GM19239 (cell line): ENCODE measurements at places on chromosomes 7 and 10.

GRCh38 chr7:34928052-34928451 is 109.2 kb downstream of the DPY19L1 start:
- DNase-seq: no peak

DNA sequence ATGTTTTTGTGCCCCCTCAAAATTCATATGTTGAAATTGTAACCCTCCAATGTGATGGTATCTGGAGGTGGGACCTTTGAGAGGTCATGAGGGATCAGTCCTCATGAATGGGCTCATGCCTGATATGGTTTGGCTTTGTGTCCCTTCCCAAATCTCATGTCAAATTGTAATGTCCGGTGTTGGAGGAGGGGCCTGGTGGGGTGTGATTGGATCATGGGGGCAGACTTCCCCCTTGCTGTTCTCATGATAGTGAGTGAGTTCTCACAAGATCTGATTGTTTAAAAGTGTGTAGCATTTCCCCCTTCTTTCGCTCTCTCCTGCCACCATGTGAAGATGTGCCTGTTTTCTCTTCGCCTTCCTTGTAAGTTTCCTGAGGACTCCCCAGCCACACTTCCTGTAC is 53.4 kb downstream of the TLL2 start:
- DNase-seq: no peak

GRCh38 chr7:47329320-47329926 is 252.5 kb downstream of the TNS3 start:
- DNase-seq: no peak

DNA sequence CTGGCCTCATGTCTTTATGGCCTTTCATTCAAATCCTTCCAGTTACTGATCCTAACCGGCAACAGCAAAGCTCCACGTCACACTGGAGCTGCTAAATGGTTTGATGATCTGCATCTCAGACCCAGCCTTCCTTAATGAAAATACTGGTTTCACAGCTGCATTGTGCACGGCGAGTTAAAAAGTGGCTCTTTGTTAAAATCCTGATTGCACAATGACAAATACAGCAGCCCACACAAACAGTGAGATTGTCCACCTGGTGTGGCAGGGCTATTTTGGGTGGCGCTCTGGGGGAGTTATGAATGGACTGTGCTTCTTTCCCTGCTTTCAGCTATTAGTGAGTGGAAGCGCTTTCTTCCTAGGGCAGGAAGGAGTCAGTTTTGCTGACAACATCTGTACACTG is 63.4 kb upstream of the C1QL3 start:
- DNase-seq: no peak

DNA sequence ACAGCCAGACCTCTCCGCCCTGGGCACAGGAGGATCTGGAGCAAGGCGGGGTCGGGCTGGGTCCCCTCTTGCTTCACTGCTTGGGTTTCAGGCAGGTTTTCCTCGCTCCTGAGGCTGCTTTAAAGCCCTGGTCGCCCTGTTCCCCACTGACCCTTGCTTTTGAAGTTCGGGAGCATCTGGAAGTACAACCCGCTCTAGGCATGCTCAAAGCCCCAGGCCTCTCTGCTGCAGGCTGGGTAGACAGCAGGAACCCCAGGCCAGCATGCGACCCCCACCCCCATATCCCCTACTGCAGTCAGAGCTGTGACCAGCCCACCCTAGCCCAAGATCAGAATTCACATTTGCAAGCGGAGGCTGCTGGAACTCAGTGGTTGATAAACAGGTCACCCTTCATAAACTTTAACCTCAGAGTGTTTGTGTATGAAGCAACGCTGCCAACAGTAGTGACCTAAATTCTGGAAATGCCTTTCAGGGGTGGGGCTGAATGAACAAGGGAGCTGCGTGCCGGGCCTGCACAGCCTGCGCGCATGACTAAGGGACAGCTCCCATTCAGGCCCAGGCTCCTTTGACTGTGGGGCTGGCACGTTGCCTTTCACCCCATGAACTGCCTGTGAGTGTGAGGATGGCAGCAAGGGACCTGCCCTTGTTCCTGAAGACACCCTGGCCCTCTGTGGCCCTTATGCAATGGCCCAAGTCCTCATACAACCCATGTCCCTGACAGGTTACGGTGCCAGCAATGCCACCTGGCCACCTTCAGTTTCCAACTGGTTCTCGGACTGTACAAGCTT is 52.5 kb downstream of the PROSER2 start:
- no peak for DNase-seq

DNA sequence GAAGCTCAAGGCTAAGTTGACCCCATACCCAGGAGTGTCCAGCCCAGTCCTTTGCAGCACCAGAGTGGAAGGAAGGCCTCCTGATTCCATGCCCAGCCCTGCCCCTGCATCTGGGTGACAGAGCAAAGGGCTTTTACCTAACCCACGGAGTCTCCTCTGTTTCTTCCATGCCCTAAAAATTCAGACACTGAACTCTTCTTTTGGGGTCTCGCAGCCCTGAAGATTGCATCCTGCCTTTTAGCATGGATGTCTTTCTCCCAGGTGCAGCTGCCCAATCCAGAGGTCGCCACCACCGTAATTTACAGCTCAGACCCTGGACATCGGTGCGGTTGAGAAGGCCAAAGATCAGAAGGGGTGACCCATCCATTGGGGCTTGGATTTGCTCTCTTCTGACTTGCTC is 50.8 kb downstream of the CXCL12 start:
- DNase-seq: no peak

DNA sequence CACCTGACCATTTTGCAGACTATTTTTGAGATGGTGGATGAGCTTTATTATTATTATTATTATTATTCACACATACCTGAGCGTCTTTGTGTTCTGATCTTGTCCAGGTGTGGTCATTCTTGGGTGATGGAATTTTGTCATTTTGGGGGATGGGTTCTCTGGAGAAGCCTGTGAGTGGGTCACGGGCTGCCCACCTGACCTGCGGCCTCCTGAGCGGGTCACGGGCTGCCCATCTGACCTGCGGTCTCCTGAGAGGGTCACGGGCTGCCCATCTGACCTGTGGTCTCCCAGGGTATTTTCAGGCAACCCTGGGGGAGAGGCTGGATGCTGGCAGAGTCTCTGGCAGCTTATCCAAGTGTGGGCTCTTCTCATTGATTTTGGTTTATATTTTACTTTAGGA is 7.3 kb downstream of the SCART1 start:
- DNase-seq: no peak

DNA sequence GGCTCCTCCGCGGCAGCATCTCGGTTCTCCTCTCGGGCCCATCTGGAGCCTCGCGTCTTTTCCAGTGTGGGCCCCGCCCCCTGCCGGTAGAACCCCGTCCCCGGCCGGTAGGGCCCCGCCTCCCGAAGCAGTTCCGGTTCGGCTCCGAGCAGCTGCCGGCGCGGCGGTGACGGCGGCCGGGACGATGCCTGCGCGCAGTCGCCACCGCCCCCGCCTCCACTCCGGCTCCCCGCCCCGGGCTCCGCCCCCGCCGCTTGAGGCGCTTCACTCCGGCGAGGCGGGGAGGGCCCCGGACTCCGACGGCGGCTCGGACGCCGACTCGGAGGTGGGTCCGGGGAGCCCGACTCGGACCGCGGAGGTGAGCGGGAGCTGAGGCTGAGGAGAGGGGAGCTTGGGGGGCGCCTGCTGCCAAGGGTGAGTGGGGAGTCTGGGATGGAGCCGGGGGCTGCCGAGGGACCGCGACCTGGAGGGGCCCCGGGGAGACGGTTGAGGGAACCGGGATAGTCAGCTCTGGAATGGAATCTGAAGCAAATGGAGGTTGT is at the start of gene SAMD8:
Gene SAMD8 (plus strand): TSS at position 292 of the 542 bp plus-strand sequence. CDS start 38,873 bp downstream, outside the sequence.
- peak; percentile 98 for DNase-seq

DNA sequence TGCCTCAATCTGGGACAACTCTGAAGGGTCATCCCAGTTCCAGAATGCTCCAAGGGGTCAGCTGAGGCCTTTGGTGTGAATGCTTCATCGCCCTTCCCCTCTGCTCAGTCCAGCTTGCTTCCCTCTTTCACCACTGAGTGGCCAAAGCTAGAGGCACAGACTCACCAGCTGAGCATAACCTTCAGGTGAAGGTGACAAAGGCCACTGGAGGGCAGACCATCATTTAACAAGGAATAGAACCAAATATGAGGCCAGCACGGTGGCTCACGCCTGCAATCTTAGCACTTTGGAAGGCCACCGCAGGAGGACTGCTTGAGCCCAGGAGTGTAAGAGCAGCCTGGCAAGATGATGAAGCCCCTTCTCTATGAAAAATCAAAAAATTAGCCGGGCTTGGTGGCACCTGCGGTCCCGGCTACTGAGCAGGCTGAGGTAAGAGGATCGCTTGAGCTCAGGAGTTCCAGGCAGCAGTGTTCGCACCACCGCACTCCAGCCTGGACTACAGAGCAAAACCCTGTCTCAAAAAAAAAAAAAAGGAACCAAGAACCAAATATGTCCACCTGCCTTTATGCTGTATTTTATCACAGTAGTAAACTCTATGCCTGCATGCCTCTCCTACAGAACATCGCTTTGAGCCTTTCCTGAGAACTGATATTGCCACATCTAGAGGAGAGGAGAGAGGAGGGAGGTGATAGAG is 13.4 kb downstream of the PRKAG2 start:
- DNase-seq: no peak

DNA sequence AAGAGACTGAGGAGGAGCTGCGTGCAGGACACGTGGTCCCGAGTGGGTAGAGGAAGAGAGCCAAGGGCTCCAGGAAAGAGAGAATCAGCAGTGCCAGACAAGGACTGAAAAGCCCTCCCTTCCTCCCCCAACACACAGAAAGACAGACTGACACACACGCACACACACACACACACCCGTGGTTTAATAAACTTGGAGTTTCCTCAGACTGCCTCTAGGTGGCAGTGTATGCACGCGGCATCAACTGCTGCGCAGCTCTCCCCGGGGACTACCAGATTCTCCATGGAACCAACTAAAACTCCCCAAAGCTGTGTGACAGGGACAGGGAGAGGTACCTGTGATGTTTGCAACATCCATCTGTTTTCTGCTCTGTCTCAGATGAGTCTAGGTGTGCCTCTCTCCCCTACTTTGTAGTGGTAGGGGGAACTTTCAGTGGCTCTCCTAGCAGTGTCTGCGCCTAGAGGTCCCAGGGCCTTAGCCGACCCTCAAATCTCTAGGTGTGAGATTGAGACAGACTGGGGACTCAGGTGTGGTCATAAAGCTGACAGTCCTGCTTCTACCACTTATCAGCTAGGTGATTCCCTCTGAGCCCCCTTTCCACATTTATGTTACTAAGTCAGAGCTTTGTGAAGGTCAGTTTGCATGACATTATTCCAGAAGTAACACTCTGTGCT is 9.3 kb upstream of the TSPAN14 start:
- peak; percentile 37 for DNase-seq

DNA sequence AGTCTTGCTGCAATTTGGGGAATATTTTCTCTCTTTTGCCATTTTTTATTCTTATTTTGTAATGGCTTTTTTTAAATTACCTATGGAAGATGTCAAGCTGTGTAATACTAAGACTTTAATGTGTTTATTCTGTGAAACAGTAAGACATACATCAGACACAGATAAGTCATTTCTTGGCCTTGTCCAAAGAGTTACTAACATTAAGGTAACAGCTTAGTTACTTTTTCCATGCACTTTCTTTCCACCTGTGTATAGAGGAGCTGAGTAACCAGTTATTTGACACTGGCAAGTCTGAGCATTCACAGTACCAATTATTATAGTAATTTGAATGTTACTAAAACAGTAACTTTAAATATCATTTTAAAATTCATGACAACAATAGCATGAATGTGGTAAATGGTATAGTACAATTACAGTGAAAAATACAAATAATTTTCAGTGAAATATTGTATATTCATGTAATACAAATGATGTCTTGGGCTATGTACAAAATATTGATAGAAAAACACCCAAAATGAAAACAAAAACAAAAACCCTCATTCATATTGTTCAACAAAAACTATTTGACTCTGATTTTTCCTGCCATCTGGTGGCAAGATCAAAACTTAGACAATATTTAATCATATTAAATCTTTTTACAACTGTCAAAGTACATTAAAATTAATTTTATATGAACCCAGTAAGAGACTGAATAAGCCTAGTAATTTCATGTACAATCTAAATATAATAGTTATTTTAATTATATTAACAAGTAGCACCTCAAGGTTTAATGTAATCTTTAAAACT is 259.8 kb upstream of the SEMA3A start:
- DNase-seq: no peak

DNA sequence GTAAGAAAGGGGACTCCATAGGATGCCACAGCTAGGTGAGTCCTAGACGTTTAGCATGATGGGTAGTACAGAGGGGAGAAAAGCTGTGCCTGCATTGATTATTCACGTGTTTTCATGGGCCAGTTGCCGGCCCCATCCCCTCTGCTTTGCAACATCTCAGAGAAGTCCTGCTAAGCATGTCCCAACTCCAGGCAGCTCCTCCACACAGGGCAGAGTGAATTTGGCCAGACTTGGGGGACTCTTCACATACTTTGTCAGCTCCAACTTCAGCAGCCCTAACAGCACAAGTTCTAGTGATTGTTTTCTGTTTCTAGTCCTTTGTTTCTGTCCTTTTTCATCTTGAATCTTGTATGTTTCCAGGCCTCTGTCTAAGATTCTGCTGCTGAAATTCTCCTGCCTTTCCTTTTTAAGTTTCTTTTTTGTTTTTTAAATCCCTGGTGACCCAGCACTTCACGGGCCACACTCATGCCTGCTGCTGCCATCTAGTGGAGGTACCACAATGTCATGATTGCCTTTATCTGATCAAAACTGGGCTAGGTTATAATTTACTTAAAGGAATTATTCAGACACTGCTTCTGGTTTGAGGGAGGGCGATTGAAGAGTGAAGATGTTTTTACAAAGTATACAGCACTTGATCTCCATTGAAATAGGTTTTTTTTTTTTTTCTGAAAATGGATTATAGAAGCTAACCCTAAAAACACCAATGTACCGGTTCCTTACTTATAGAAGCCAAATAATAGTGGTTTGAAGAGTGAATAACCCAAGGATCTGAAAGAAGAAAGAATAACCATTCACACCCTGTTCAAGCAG is 276.9 kb downstream of the CSTF2T start:
- DNase-seq: peak; percentile 4

DNA sequence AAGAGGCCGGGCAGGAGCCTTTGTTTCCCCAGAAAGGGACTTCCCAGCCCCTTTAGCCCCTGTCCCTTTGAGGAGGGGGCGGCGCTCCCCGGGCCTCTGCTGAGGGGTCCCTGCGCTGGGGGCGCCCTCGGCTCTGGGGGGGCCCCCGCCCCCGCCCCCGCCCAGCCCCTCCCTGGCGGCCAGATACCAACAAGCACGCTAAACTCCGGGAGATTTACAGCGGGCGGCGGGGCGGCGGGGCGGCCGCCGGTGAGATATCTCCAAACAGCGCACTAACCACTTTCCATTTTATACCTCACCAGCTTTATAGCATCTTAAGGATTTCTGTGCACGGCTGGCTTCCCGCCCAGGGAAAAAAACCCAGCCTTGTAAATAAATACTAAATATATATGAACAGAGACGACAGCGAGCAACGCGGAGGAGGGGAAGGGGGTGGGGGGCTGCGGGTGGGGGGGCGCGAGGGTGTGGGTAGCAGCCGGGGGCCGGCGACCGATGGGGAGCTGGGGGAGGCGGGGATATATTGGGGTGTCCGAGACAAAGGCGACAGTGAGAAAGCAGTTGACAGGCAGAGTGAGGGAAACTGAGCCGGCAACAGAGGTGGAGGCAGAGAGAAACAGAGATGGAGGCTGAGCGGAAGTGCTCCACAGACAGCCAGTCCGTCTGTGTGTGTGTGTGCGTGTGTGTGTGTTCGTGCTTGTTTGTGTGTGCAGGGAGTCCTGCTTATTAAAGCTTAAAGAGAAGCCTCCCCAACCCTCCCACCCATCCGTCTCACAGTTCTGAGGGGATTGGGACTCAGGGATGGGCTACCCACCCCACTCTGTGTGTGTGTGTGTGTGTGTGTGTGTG is 85.8 kb downstream of the HIF1AN start:
- DNase-seq: no peak

GRCh38 chr7:138890499-138891445 is 90.4 kb downstream of the KIAA1549 start:
- no peak for DNase-seq
